ENCODE measurements at places on chromosomes 4 and X.

DNA sequence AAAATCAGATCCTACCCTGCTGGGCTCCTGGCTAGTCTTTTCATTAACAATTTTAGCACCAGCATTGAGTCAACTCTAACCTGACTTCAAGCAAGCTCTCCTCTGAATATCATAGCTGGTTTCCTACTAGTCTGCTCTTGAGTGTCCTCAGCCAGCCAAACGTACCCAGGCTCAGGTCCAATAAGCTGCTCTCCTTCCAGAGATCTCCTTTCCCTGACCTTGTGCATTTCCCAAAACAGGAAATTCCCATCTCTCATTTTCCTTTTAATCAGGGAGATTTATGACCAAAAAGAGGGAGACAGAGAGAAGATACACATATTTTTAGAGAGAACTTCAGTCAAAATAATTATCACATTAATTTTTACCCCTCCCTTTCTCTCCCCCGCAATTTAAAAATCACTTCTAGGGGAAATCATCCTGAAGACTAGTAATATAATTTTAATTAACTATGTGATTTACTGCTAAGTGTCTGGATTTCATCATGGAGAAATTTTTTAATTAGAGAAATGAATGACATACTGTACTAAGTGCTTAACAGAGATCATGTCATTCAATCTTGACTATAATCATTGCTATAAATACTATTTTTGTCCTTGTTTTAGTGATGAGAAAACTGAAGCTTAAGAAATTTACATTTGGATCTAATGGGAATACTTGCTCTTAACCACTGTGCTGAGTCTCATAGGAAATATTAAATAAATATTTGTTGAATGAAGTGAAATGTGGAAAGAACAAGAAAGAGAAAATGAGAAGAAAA, 421.7 kb upstream of the INTU start:
- DNase-seq, result no peak

DNA sequence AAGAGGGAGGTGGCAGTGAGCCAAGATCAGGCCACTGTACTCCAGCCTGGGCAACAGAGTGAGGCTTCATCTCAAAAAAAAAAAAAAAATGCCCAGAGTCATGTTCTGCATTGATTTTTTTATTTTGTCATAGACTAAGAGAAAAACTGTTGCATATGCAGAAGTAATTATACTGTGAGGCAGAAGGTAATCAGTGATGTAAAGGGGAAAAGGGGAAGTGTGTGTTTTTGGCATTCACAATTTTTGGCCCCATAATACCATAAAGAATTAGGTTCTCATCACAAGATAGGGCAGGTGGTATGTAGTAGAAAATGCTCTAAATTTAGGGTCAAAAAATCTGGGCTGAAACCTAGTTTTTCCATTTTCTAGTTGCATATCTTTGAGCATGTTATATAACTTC, 47.3 kb upstream of the GAB1 start:
- DNase-seq, result no peak

GRCh38 chrX:49193542-49193964, 6.4 kb downstream of the SYP start:
- DNase-seq, result no peak

DNA sequence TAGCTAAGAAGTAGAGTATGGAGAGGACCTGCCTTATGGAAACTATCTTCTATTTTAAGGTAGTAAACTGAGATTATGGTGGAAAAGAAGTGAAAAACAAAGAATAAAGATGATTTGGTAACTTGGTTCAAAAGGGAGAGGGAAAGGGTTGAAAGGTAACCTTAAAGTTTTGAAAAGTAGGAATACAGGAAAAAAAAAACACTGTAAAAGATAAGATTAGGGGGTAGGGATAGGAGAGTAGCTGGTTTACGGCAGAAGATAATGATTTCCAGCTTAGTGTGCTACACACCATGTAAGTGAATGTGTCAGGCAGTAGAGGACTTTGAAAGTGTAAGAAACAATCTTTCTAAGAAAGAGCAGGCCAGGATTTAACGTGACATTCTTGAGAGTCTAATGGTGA, 35.3 kb downstream of the FAM13A start:
- no peak for DNase-seq

GRCh38 chr4:60611762-60612496, 588.2 kb upstream of the ADGRL3 start:
- DNase-seq, result no peak

GRCh38 chr4:56259655-56260054, 127.6 kb downstream of the AASDH start:
- no peak for DNase-seq

- DNase-seq, result no peak
Observed at GRCh38 chr4:100945789-100946188, 401.5 kb downstream of the PPP3CA start.

- no peak for DNase-seq
Observed at GRCh38 chr4:105025263-105026017, 121.2 kb upstream of the TET2 start.

- no peak for DNase-seq
Observed at GRCh38 chr4:68257719-68258118, 12.2 kb upstream of the TMPRSS11B start.

GRCh38 chrX:56733459-56734046, 4.5 kb downstream of the NBDY start:
- no peak for DNase-seq

All from renal cortex interstitium (tissue), 15 donors.